Activated T-cell treated with anti-CD3 and anti-CD28 coated beads for 24 hours (primary cell): ENCODE measurements at places on chromosomes 2 and 18.

DNA sequence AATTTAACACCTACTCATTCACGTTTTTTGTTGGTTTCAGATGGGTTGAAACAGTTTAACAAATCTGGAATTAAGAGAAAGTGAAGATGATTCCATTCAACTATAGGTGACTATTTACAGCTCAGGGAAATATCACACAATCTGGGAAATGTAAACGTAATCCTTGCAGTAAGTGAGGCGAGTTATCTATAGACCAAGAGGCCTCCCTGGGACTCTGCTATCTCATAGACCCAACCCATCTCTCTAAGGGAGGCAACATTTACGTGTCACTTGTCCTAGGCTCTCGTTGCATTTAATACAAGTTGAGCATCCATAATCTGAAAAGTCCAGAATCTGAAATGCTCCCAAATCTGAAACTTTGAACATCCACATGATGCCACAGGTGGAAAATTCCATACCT, 2.0 kb upstream of the MOB4 start:
- no peak for DNase-seq

DNA sequence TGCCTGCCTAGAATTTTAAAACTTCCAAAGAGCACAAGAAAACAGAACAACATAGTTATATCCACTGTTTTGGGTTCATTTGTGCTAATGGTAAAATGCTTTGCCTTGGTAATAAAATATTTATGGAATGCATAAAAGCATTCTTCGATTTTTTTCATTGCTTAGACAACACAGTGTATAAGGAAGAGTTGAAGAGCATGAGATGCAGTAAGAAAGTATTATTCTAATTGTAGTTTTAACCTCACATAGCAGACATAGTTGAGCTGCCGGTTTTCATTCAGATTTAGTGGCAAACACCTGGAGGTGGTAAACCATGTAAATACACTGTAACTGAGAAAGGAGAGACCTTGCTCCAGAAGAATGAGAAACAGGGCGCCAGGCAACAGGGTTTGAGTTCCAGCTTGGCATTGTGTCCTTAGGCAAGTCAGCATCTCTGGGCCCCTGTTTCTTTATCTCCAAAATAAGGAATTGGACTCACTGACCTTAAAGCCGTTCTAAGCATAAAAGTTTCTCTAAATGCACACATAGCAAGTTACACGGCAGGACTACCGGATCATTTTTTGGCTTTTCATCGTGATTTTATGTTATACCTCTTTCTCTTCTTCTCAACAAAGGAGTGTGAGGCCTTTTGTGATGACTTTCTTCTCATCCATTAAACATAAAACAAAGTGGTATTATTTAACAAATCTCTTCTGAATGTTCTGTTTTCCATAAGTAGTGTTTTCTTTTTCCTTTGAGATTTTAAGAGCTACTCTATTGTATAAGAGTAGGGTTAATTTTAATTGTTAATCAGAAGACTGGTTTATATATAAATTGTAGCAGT, 7.9 kb downstream of the UGP2 start:
- DNase-seq: no peak

GRCh38 chr2:102258025-102258385, 53.4 kb upstream of the IL1RL1 start:
- no peak for DNase-seq

GRCh38 chr18:46174342-46175041, 70.3 kb downstream of the HAUS1 start:
- DNase-seq: peak; percentile 32

DNA sequence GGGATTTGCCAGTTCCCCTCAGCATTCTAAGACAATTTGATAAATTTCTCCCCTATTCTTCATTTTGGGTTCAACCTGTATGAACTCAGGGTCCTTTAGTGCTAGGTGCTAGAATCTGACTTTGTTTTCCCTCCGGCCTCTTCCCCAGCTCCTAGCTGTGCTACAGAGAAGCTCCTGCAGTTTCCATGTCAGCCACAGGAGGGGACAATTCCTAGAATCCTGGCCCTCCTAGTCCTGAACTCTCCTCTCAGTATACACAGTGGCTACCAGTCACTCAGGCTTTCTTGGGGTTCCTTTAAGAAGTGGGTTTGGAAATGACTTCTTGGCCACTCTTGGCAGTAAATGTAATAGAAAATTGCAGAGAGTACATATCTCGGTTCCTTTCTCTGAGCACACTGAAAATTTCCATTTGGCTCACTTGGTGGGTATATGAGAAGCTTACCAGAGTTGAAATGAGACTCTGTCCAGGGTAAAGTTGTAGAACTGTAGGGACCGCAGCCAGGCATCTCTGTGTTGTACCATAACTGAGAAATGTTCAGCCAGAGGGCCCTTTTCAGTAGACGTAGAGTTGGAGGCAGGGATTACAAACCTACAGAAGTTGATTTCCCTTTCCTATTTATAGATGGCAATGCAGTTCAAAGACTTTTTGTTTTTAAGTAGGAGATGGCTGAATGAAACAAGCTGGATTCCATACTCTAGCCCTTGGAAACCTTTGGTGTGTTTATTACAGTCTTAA, 5.0 kb upstream of the CHST10 start:
- DNase-seq: no peak

GRCh38 chr18:30280861-30281470, 761.6 kb downstream of the DSC3 start:
- DNase-seq: no peak

DNA sequence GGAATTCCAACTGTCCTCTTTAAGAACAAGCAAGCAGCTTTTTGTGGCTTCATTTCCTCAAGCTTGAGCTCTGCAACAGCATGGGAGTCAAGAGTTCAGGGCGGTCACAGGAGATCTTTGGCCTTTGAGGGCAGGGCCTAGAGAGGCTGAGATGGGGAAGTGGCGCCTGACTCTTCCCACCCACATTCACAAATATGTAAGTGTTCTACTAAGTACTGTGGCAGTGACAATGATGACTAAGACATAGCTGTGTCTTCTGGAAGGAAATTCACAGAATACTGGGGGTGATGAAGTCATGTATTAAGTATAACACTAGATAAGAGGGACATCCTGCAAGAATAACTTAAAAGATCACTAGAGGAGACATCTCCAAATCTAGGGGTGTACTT, 15.0 kb downstream of the RND3 start:
- DNase-seq: no peak

GRCh38 chr2:158781353-158781961, 13.7 kb upstream of the DAPL1 start:
- DNase-seq: no peak

DNA sequence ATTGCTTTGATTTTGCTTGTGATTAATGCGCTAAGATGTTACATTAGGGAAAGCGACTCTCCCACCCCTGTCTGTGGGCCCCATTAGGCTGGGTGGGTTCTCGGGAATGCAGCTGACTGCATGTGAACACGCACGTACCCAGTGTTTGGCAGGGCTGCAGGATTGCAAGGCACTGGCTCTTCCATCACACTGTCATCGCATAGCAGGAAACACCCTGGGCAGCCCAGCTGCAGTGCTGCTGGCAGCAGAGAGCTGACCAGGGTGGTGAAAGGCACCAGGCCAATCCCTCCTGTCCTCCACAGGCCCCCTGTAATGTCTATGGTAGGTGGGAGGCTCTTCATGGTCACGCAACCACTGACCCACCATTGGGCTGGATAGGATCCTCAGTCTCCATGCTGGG, 34.4 kb upstream of the FZD7 start:
- no peak for DNase-seq

GRCh38 chr18:4399929-4400328, 55.2 kb downstream of the DLGAP1 start:
- DNase-seq: no peak

GRCh38 chr2:226123300-226123699, 676.3 kb downstream of the IRS1 start:
- DNase-seq: no peak

DNA sequence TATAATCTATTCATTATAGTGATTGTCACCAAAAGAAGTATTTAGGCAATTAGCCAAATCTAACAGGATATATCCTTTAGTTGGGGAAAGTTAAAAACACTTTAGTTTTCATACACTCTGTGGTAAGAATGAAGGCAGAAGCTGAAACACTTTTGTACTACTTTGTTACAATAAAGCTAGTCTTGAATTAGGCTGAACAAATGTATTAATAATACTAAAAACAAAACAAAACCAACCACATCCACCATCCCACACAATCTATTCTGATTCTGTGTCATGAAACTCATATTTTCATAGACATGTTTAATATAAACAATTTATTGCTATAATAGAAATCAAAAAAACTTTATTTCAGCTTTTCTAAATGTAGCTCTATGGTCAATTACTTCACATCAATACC, 508.8 kb downstream of the ZEB2 start:
- DNase-seq: no peak

- DNase-seq: no peak
These were observed 74.1 kb downstream of the RND3 start for GRCh38 chr2:150413366-150413765.

GRCh38 chr2:100766806-100767205, 53.1 kb upstream of the NPAS2 start:
- no peak for DNase-seq

DNA sequence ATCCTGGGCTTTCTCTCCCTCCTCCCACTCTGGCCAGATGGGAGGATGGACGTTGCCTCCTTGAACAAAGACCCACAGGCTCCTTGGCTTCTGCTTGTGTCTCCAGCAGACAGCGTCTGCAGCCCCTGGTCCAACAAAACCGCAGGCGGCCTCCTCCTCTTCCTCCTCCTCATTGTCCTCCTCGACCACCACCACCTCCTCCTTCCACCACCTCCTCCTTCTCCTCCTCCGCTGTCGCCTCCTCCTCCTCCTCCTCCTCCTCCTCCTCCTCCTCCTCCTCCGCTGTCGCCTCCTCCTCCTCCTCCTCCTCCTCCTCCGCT, 45.7 kb upstream of the ALPP start:
- DNase-seq: no peak

DNA sequence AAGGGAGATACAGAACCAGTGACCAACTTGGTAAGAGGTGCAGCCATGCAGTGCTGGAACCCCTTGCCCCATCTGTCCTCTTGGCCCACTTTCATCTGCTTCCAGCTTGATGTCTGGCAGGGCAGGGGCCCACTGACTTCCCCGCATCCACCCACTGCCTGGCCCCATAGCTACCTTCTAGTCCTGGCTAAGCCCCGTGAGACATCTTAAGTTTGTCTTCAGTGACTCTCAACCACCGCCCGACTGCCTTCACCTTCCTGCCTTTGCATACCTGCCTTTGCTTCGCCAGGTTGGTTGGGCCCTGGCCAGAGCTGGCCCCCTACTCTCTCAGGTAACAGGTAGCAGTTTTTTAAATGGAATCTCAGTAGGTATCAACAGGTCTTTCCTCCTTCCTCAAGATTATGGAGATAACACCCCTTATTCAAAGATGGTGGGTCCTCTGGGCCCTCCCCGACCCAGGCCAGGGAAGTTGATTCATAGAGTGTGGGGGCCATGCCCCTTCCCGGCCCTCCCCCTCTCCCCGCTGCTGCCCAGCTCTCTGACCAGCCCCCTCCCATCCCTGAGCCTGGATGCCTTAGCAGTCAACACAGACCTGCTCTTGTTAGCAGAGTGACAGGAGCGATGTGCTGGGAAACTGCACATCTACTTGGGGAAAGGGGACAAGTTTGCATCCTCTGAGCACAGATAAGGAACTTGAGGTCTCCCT, 2.8 kb downstream of the ARID5A start:
- DNase-seq: no peak

- no peak for DNase-seq
These were observed 179.6 kb downstream of the RNF144A start for GRCh38 chr2:7096726-7097352.

DNA sequence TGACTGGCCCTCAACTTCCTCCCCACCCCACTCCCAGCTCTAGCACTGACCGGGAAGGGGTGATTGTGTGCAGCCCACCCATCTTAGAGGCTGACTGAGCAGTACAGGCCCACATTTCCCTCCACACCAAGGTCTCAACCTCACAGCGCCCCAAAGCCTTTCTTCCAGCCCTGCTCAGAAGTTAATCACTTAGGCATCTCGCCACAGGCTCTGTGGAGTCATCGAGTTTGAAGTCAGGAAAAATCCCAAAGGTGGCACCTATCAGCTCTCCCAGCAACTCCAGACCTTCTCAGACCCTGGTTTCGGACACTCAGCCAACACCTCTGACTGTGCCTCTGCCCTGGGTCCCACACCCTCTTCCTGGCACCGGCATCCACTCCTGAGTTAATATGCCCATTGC, 43.0 kb upstream of the GLI2 start:
- no peak for DNase-seq

GRCh38 chr2:46644690-46645385, 165.5 kb downstream of the TMEM247 start:
- no peak for DNase-seq

GRCh38 chr18:46331316-46331715, 227.1 kb downstream of the HAUS1 start:
- DNase-seq: no peak

GRCh38 chr18:51053814-51054213, 23.8 kb downstream of the SMAD4 start:
- no peak for DNase-seq

DNA sequence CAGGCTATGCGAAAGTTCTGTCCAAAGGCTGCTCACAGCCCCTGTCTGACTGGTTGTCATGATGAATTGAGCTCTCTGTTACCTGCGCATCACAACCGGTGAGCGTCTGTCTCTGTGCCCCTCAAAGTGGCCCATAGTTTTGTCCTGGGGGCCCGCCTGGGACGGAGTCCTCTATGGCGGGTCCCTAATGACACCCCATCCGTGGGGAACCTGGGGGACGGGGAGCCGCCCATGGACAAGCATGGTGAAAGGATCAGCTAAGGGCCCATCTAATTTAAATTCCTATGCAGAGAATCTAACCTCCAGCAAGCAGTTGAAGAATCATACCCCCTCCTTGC, 473 bp downstream of the ELMOD3 start:
- no peak for DNase-seq

DNA sequence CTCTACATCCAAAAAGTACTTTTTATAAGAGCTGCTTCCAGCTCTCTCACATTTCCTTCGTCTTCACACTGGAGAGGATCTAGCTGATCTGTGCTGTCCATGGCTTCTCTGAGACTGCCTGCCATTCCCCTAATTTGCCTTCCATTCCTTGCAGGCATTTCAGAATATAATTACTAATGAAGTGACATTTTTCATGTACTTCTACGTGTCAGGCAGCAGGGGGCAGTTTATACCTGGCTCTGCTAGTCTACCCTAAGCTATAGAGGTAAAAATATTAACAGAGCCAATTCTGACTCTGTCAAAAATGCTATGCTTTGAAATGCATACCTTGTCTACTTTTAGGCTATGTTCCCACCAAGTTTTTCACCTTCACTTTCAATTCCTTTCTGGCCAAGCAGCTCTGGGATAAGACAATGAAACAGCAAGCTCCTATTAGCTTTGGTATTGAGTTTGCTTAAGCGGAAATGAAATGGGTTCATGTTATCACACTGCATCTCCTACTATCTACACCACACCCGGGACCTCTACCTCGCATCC, 81.9 kb downstream of the MEP1B start:
- DNase-seq: no peak

- DNase-seq: no peak
These were observed 89.9 kb downstream of the AP1S3 start for GRCh38 chr2:223747392-223748042.
